HFFc6 (cell line): ENCODE measurements at places on chromosomes 3 and 15. TPM values are rescaled to one million over a fixed set of nuclear protein-coding genes. Genes with fewer than 3 reads are reported as not detected.

DNA sequence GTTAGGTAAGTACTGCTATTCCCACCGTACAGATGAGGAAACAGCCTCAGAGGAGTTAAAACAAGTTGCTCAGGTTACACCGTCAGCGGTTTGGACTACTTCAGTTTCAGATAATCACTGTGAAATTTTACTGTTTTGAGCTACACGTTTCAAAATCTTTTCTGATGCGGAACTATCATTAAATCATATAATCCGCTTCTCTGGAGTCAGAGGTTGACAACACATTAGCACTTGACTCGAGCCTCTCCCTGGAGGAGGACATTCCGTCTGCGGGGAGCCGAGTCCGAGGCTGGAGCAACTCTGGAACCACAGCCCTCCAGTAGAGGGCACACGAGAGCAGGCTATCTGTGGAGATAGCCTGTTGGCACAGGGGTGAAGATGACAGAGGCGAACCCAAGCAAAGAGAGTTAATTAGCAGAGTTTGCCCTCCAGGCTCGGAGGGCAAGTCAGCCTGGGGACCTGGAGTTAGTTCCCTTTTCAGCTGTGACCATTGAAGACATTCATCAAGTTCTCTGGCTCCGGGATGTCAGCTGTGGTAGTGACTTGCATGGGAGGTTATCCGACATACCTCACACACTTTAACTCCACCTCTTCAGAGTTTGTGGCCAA lies 131.2 kb downstream of the IGF1R start:
- 0 out of 2 replicates have a peak, but pooled peaks cover 10% of the 10 kb centered on the region for H3K36me3 ChIP-seq
- peaks cover 59% of the 10 kb centered on the region for H3K4me1 ChIP-seq
- no peak overlapping the region; the same call in 1 of the 2 replicates for H3K4me3 ChIP-seq

DNA sequence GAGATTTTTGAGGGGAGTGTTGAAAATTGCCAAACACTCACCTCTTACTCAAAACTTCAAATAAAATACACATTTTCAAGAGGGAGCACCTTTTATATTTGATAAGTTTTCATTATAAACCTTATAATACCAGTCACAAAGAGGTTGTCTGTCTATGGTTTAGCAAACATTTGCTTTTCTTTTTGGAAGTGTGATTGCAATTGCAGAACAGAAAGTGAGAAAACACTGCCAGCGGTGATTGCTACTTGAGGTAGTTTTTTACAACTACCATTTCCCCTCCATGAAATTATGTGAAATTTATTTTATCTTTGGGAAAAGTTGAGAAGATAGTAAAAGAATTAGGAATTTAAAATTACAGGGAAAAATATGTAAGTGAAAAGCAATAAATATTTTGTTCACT lies 20.1 kb downstream of the DIPK2A start:
- no peak overlapping the region for H3K27ac ChIP-seq
- no peaks in the 10 kb centered on the region for H3K27me3 ChIP-seq
- H3K4me1 ChIP-seq = no peaks in the 10 kb centered on the region
- H3K4me3 ChIP-seq = no peak overlapping the region
- no peak for DNase-seq
- no peaks in the 10 kb centered on the region for H3K36me3 ChIP-seq

- H3K4me1 ChIP-seq = peaks cover 57% of the 10 kb centered on the region
- peak overlapping the region; percentile 99 for H3K27ac ChIP-seq
- peak overlapping the region; percentile 84 for H3K4me3 ChIP-seq
- no peaks in the 10 kb centered on the region; the same call in 1 of the 2 replicates for H3K36me3 ChIP-seq
- peak; percentile 68 for DNase-seq
Measured at GRCh38 chr3:25572919-25573385, 91.8 kb downstream of the TOP2B start.

DNA sequence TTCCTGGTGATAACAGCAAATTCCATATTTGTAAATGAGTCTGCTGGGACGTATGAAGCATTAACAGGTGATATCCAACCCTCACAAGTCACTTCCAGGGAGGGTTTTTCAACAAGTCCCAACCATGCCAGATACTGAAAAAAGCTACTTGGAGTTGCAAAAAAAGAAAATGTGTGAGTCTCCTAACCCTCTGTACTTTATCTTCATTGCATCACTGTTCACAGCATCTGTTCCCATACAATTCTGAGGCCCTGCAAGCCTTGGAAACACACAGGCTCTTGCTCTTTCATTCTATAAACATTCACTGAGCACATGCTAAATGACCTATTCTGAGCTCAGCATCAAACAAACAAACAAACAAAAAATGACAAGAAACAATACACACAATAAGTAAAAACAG lies 120.8 kb downstream of the RFTN1 start:
- H3K27ac ChIP-seq = no peak overlapping the region
- H3K27me3 ChIP-seq = peaks cover 1% of the 10 kb centered on the region; the same call in 1 of the 2 replicates
- peaks cover 53% of the 10 kb centered on the region for H3K4me1 ChIP-seq
- no peak for DNase-seq

DNA sequence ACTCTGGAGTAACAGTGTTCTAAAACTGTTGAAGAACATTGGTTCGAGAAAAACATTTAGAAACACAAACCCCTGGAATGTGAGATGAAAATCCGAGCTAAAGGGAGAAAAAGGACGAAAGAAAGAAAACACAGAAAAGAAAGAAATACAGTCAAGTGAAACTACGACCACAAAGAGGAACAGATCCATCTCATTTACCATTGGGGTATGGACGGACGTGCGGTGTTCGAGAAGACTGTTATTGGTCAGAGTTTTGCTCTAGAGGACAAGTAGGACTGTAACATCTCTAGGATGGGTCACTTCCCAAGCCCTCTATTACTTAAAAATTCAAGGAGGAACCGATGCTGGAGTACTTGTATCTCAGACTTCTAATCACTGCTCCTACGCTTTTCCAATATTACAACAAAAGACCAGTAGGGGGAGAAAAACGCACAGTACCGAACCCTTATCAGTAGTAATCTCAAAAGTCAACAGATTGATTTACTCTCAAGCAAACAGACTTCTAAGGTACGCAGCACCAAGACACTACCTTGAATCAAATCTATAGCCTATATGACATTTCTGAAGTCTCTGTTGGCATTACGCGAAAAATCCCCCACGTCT lies 1.1 kb upstream of the PIK3CA start:
- H3K36me3 ChIP-seq = no peaks in the 10 kb centered on the region
- DNase-seq = peak; percentile 77
- peaks cover 42% of the 10 kb centered on the region for H3K4me1 ChIP-seq

- H3K4me3 ChIP-seq = no peak overlapping the region
- peaks cover 36% of the 10 kb centered on the region for H3K27me3 ChIP-seq
- no peaks in the 10 kb centered on the region for H3K4me1 ChIP-seq
- H3K36me3 ChIP-seq = peaks cover 6% of the 10 kb centered on the region
Measured at GRCh38 chr3:127110982-127111693, 81.8 kb upstream of the PRR23E start.

DNA sequence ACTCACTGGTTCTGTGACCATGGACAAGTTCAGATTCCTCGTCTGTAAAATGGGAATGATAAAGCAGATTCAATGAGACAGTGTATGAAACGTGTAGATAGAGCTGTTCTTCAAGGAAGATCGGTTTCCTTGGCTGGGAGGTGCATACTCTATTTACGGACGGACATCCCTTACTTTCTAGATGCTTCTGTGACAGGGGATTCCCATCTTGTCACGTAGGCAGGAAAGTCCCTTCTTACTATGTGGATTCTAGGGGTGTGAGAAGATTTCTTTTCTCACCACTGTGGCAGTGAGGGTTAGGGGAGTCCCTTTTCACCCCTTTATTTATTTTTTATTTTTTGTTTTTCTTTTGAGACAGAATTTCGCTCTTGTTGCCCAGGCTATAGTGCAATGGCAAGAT lies 180.9 kb upstream of the TBL1XR1 start:
- no peak overlapping the region for H3K27ac ChIP-seq
- no peaks in the 10 kb centered on the region for H3K4me1 ChIP-seq
- peaks cover 8% of the 10 kb centered on the region for H3K36me3 ChIP-seq
- no peak for DNase-seq
- no peaks in the 10 kb centered on the region for H3K27me3 ChIP-seq

GRCh38 chr3:197447057-197447456 lies 108.7 kb downstream of the BDH1 start:
- no peaks in the 10 kb centered on the region for H3K4me1 ChIP-seq
- no peak for DNase-seq
- no peak overlapping the region for H3K4me3 ChIP-seq
- no peak overlapping the region for H3K27ac ChIP-seq
- H3K27me3 ChIP-seq = peaks cover 20% of the 10 kb centered on the region

GRCh38 chr3:117695321-117695720 lies 985.7 kb downstream of the TUSC7 start:
- H3K27ac ChIP-seq = no peak overlapping the region
- no peaks in the 10 kb centered on the region for H3K27me3 ChIP-seq
- H3K4me1 ChIP-seq = peaks cover 44% of the 10 kb centered on the region
- H3K36me3 ChIP-seq = peaks cover 5% of the 10 kb centered on the region; the same call in 1 of the 2 replicates
- peak; percentile 22 for DNase-seq
- no peak overlapping the region for H3K4me3 ChIP-seq

- no peak overlapping the region for H3K27ac ChIP-seq
- H3K4me1 ChIP-seq = no peaks in the 10 kb centered on the region
- peaks cover 23% of the 10 kb centered on the region for H3K27me3 ChIP-seq
- H3K4me3 ChIP-seq = no peak overlapping the region
Measured at GRCh38 chr3:45355351-45355750, 33.0 kb upstream of the LARS2 start.

DNA sequence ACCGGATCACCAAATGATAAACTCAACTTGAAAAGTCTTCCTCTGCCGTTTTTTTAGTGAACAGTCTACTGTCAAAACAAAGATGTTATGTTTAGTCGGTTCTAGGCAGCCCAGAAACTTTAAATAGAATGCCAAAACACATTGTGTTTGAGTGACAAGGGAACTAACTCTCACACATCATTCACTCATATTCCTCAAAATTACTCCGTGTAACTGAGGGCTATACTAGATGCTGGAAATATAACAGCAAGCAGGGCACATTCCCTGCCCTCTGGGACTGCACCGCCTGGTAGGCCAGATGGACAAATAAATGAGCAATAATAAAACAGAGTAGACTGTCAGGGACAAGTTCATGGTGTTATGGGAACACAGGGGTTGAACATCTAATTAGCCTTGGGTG lies 251.4 kb downstream of the MAGI1 start:
- H3K27me3 ChIP-seq = no peaks in the 10 kb centered on the region; the same call in 1 of the 2 replicates
- peaks cover 54% of the 10 kb centered on the region for H3K4me1 ChIP-seq
- H3K27ac ChIP-seq = peak overlapping the region; percentile 28; the same call in 1 of the 2 replicates
- H3K4me3 ChIP-seq = no peak overlapping the region
- DNase-seq = no peak

DNA sequence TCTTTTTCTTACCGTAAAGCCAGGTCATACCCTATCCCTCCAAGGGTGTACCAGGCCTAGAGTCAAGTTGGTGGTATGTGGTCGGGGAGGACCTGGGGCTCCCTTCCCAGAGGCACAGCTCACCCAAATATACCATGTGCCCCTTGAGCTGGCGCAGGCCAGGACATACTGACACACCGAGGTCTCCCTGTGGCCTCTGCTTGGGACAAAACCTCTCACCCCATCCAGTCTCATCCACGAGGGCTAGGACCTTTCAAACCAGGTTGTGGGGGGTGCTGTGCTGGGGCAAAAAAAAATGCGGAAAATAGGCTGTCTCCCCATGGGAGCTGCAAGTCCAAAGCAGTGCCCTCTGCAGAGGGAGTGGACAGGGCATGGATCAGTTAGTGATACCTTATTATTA lies 22.8 kb downstream of the PTH1R start:
- no peaks in the 10 kb centered on the region for H3K36me3 ChIP-seq
- H3K4me3 ChIP-seq = no peak overlapping the region
- no peak overlapping the region for H3K27ac ChIP-seq
- H3K27me3 ChIP-seq = peaks cover 4% of the 10 kb centered on the region

- no peak for DNase-seq
- H3K27ac ChIP-seq = no peak overlapping the region
- H3K27me3 ChIP-seq = peaks cover 2% of the 10 kb centered on the region; the same call in 1 of the 2 replicates
- no peak overlapping the region for H3K4me3 ChIP-seq
- no peaks in the 10 kb centered on the region for H3K36me3 ChIP-seq
- peaks cover 24% of the 10 kb centered on the region for H3K4me1 ChIP-seq
Measured at GRCh38 chr15:52002351-52002750, 16.7 kb upstream of the MAPK6 start.

- no peak overlapping the region for H3K27ac ChIP-seq
- no peaks in the 10 kb centered on the region for H3K4me1 ChIP-seq
- no peak overlapping the region for H3K4me3 ChIP-seq
- H3K36me3 ChIP-seq = no peaks in the 10 kb centered on the region
- no peak for DNase-seq
- H3K27me3 ChIP-seq = no peaks in the 10 kb centered on the region
Measured at GRCh38 chr3:28036599-28037575, 204.5 kb upstream of the CMC1 start.

DNA sequence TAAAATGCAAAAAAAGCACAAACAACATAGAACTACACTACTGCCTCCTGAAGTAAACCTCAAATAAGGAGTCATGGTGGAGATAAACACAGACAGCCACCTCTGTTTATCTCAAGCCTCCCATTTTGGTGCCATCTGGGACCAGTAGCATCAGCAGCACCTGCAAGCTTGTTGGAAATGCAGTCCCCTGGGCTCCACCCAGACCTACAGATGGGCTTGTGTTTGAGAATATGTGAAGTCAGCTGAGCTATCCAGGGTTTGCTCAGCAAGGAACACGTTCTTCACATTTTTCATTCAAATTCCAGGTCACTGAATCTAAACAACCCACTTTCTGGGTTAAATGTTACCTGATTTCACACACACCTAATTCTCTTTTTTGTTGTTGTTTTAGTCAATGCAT lies 45.5 kb downstream of the RASGRF1 start:
- DNase-seq = no peak
- H3K4me3 ChIP-seq = no peak overlapping the region
- no peaks in the 10 kb centered on the region for H3K36me3 ChIP-seq
- H3K4me1 ChIP-seq = no peaks in the 10 kb centered on the region
- no peak overlapping the region for H3K27ac ChIP-seq

- no peaks in the 10 kb centered on the region for H3K27me3 ChIP-seq
- no peaks in the 10 kb centered on the region for H3K4me1 ChIP-seq
- H3K36me3 ChIP-seq = no peaks in the 10 kb centered on the region
- no peak for DNase-seq
- no peak overlapping the region for H3K27ac ChIP-seq
- no peak overlapping the region for H3K4me3 ChIP-seq
Measured at GRCh38 chr15:92184142-92184541, 209.5 kb upstream of the ST8SIA2 start.

GRCh38 chr3:114192136-114192535 lies 13.3 kb upstream of the DRD3 start:
- no peak overlapping the region for H3K27ac ChIP-seq
- H3K4me1 ChIP-seq = no peaks in the 10 kb centered on the region
- peaks cover 7% of the 10 kb centered on the region for H3K27me3 ChIP-seq

KCNMB2 gene
- not detected in 3 replicates for total RNA-seq

LDHAL6B gene
- not detected in 3 replicates for total RNA-seq

COLQ gene
- 0.22 to 0.51 TPM (median 0.25 TPM) in 3 replicates for total RNA-seq

ITIH4 gene
- 0.55 to 0.77 TPM in 2 of 3 replicates, not detected in the other for total RNA-seq

GCNT3 gene
- not detected in 2 replicates for total RNA-seq

FMN1 gene
- total RNA-seq = 6.5 to 14.0 TPM (median 7.4 TPM) in 3 replicates
